ENCODE measurements at places on chromosomes 1 and 21.
A peak's percentile ranks its signal among the peaks of the same experiment; 100 is the strongest.

GRCh38 chr1:19869929-19870328, 12.3 kb upstream of the OTUD3 start:
- DNase-seq: no peak

- DNase-seq: no peak
These were observed 484.1 kb upstream of the VAMP3 start for GRCh38 chr1:7287013-7287412.

GRCh38 chr1:245888809-245889208, 618.3 kb downstream of the SMYD3 start:
- peak; percentile 35 for DNase-seq

DNA sequence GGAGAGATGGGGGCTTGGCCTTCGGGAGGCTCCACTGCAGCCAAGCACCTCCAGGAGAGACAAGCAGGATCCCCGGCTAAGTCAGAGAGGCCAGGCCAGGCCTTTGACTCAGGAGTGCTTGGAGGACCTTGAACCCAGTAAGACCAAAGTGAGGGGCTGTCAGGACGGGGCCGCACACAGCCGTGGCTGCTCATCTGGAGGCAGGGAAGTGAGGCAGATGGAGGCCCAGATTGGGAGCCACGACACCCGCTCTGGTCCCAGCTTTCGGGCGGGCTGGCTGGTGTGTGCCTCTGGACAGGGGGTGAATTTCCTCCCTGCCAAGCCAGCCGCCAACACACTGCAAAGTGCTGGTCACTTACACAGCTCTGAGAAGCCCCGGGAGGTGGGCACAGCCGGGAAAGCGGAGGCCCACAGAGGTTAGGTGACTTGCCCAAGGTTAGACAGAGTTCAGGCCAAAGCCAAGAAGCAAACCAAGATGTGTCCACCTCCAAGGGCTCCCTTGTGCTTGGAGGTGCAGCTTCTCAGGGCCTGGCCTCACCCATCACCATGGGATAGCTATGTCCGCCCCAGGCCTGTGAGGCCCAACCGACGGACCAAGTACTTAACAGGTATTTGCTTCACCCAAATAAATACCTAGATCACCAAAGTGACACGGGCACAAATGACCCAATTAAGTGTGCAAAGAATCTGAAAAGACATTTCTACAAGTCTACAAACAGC, 58.3 kb downstream of the CHD5 start:
- DNase-seq: no peak

- peak; percentile 64 for DNase-seq
These were observed 160.5 kb downstream of the LTN1 start for GRCh38 chr21:28832013-28832714.

- DNase-seq: no peak
These were observed 15.0 kb upstream of the HMGN1 start for GRCh38 chr21:39363607-39364555.

Data from CD4-positive, alpha-beta T cell treated with Interleukin-2 at 100 ng/mL for 4 hours (primary cell).